Mammary epithelial cell (primary cell): ENCODE measurements at places on chromosomes 7 and 10. TPM values are rescaled to one million over a fixed set of nuclear protein-coding genes. Genes with fewer than 3 reads are reported as not detected.

The GALNT11 gene
- 17.8 and 28.4 TPM in 2 replicates for total RNA-seq

The AS3MT gene
- 4.2 TPM for total RNA-seq

The ASB13 gene
- 17.3 TPM for total RNA-seq

The ACSM6 gene
- not detected in 2 replicates for total RNA-seq

The ELFN1 gene
- total RNA-seq, result 0.83 TPM

The MMD2 gene
- total RNA-seq, result not detected in 2 replicates

The AGK gene
- 34.7 and 37.4 TPM in 2 replicates for total RNA-seq

The AP5Z1 gene
- total RNA-seq, result 41.5 TPM

The NRP1 gene
- 40.2 TPM for total RNA-seq

The BAIAP2L1 gene
- 65.0 and 69.6 TPM in 2 replicates for total RNA-seq

The SEMA3D gene
- 3.5 TPM for total RNA-seq

The ZPBP gene
- not detected in 2 replicates for total RNA-seq

The TMEM229A gene
- total RNA-seq, result not detected in 2 replicates

The SLC29A4 gene
- 4.8 TPM for total RNA-seq

The WNT8B gene
- not detected for total RNA-seq

The LRIT1 gene
- total RNA-seq, result not detected in 2 replicates

The RBM17 gene
- 31.5 TPM for total RNA-seq

The CYP3A4 gene
- total RNA-seq, result not detected

The EPHA1 gene
- total RNA-seq, result 8.1 and 15.2 TPM in 2 replicates

The MYO1G gene
- 0.17 TPM for total RNA-seq

The EPDR1 gene
- total RNA-seq, result 1.2 and 3.0 TPM in 2 replicates

The SLC16A9 gene
- total RNA-seq, result 0.07 and 0.08 TPM in 2 replicates

The KCNH2 gene
- total RNA-seq, result not detected in 2 replicates

The MLLT10 gene
- 32.6 and 38.2 TPM in 2 replicates for total RNA-seq

The AGR3 gene
- not detected for total RNA-seq

The EGFR gene
- total RNA-seq, result 534 and 813 TPM in 2 replicates
